GM12892 (cell line): ENCODE measurements at places on chromosomes 7 and 10.

DNA sequence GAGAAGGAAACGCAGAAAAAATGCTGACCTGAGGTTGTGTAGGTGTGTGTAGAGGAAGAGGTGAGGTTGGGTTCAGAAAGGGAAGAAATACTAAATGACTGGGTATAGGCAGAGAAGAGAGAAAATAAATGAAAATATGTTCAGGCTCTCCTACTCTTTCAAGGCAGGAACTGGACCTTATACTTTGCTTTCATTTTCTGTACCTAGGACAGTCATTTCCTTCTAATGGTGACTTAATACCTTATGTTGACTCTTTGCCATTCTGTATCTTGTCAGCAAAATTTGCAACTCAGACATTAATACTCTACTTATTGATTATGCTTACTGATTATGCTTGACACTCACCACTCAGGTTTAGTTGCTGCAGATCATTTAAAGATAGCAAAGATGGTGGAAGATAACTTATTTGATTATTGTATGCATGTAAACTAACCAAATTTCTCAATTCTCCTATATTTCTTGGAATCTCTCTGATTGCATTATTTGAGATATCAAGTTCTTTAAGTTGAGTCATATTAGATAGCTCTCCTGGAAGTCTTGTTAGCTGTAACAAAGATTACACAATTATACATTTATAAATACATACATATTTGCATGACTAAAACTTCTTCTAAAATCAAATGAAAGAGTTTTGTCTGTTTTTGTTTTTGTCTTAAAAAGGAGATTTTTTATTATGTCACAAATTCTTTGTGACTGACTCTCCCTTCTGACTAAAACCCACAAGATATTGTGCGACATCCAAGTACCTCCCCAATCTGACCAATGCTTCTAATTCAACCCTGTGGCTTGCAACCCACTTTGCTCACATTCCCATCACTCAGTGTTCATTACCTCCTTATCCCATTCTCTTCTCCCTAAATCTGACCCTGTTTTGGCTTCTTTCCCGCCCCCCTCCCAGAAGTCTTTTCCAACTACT, 20.0 kb downstream of the LRRD1 start:
- DNase-seq: no peak

- no peak for DNase-seq
Observed at GRCh38 chr10:108601851-108602250, 1321.5 kb downstream of the XPNPEP1 start.

- DNase-seq: no peak
Observed at GRCh38 chr10:130999376-131000202, 311.9 kb downstream of the TCERG1L start.

GRCh38 chr7:41893656-41894055, 190.8 kb upstream of the INHBA start:
- DNase-seq: no peak

DNA sequence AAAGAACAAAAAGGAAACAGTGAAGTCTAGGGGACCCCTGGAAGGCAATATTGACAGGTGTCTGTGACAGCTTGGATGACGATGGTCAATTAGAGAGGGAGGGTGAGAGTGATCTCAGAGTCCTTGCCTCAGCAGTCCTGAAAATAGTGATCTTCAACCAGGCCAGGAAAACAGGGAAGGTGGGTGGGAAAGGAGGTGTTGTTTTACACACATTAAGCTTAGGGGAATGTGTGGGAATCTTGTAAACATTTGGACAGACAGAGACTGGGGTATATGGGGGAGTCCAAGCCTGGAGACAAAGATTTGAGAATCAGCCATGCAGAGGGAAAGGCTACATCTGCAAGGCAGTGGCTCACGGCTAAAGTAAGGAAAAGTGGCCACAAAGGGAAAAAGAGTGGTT, 27.5 kb upstream of the CCNY start:
- no peak for DNase-seq

DNA sequence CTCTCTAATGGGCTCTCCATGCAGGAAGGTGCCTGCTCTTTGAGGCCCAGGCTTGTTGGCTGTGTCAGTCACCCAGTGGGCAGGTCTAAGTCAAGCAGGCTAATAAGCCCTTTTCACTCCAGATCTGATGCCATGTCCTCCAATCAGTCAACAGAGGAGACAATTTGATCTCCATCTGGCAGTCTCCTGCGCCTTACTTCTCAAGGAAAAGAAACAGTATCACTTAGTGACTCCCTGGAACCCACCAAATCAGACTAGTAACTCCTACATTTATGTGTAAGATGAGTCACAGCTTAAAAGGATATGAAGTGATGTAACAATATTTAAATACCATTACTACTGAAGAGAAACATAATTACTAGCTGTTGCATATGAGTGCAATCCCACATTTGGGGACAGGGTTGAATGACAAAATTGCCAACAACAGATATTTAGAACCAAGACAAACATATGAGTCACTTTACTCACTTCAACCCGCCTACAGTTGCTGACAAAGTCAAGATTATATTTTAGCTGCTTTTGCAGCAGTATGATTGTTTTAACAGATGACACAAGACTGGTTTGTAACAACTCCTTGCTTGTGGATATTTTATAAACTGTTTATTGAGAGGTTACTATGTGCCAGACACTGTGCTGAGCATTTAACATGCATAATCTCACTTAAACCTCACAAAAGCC, 72.1 kb downstream of the USP6NL start:
- no peak for DNase-seq

DNA sequence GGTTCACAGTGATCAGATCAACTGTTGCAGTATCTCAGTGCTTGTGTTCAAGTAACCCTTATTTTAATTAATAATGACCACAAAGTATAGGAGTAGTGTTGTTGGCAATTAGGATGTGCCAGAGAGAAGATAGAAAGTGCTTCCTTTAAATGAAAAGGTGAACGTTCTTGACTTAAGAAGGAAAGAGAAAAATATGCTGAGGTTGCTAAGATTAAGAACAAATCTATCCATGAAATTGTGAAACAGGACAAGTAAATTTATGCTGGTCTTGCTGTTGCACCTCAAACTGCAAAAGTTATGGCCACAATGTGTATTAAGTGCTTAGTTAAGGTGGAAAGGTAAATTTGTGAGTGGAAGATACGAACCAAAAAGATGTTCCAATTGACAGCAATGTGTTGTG, 139.5 kb downstream of the SDK1 start:
- DNase-seq: no peak

DNA sequence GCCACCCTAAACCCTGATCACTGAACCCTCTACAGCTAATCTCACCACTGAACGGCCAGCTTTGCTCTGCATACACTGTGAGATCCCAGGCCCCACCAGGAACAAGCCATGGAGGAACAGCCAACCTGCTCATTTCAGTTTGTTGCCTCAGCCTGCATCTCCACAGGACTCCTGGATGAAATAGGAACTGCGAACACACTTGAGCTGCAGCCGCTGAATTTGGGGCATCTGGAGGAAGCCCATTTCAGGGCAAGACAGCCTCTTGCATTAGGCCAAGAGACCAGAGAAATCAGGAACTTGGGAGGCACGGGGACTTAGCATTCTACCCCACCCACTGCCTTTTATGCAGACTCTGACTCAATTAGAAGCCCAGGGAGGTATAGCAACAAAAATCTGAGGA, 14.5 kb upstream of the EGR2 start:
- DNase-seq: no peak

DNA sequence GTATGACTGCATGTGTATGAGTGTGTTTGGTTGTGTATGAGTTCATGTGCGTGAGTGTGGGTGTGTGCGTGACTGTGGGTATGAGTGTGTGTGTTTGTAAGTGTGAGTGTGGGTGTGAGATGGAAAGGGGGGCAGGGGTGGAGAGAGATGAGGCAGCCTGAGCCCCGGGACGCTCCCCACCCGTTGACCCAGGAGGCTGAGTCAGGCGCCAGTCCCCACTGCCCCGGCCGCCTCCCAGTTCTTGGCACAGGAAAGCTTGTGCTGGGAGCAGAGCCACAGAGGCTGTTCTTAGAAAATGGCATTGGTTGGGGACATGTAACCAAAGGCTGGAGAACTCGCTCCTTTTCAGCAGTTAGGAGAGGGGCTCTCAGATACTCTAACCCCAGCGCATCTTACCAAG, 27.8 kb upstream of the NUB1 start:
- DNase-seq: no peak

GRCh38 chr10:77600640-77601039, 37.0 kb downstream of the KCNMA1 start:
- DNase-seq: no peak

DNA sequence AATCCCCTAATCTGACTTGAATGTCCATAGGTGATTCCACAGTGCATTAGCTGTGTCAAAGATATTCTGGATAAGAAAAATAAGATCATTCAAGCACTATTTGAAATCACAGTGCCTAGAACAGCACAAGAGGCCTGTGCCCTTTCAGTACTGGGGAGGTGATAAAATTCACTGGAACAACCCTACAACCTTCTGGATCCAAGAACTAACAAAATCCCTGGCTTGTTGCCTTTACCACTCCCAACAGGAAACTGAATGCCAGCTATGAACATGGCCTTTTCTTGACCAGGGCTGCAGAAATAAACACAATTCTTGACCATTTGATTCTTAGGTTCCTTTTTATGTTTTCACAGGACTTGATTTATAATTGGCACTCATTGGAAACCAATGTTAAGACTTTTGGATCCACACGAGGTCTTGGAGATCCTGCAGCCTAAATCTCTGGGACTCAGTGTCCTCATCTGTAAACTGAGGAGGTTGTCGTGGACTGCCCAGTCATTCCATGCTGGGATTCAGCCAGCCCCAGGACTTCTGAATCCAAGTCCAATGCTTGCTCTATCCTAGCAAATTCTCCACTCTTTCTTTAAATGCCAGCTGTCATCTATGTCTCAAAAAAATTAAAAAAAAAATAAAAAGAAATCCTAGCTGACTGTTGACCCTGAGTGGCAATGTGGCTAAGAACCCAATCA, 624.7 kb downstream of the KCNMA1 start:
- no peak for DNase-seq

GRCh38 chr7:28126410-28127041, 54.1 kb downstream of the JAZF1 start:
- no peak for DNase-seq

- no peak for DNase-seq
Observed at GRCh38 chr10:83953589-83953988, 185.7 kb upstream of the GHITM start.
